Chondrocyte (in vitro differentiated cells): ENCODE measurements at places on chromosomes 1 and 21. TPM values are rescaled to one million over a fixed set of nuclear protein-coding genes. Genes with fewer than 3 reads are reported as not detected.

GRCh38 chr1:58881471-58881994, 97.7 kb upstream of the JUN start:
- no peak for DNase-seq
- H3K36me3 ChIP-seq = no peaks in the 10 kb centered on the region
- H3K27me3 ChIP-seq = no peaks in the 10 kb centered on the region
- H3K27ac ChIP-seq = no peak overlapping the region
- H3K4me1 ChIP-seq = peaks cover 30% of the 10 kb centered on the region
- H3K4me3 ChIP-seq = no peak overlapping the region

DNA sequence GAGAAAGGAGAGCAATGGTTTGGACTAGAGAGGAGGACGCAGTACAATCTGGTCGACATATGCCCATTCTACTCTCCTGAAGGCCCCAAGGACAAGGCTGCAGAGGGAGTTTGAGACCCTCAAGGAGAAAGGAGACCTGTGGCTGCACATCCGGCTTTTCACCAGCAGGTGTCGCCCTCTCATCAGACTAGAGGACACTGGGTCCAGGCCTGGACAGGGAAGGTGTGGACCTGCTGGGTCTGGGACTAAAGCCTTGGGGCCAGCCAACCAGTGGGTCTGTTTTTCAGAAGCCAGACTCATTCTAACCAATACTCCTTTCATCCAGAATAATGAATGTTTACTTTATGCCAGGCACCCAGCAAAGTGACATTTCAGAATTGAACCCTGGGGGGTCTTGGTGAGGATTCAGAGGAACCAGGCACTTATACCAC, 5.0 kb downstream of the SRARP start:
- peak; percentile 92 for DNase-seq
- no peak overlapping the region for H3K4me3 ChIP-seq
- no peaks in the 10 kb centered on the region for H3K27me3 ChIP-seq
- no peak overlapping the region for H3K27ac ChIP-seq
- H3K4me1 ChIP-seq = peaks cover 21% of the 10 kb centered on the region
- H3K36me3 ChIP-seq = no peaks in the 10 kb centered on the region

- peaks cover 33% of the 10 kb centered on the region for H3K4me1 ChIP-seq
- DNase-seq = no peak
- H3K27ac ChIP-seq = peak overlapping the region; percentile 88
- H3K4me3 ChIP-seq = no peak overlapping the region
- H3K36me3 ChIP-seq = no peaks in the 10 kb centered on the region
Observed at GRCh38 chr1:225453797-225454648, 26.2 kb upstream of the LBR start.

GRCh38 chr1:10380594-10381275, 18.1 kb upstream of the PGD start:
- H3K36me3 ChIP-seq = peaks cover 9% of the 10 kb centered on the region
- no peak for DNase-seq
- H3K4me1 ChIP-seq = peaks cover 51% of the 10 kb centered on the region
- H3K4me3 ChIP-seq = no peak overlapping the region
- peak overlapping the region; percentile 93 for H3K27ac ChIP-seq

- no peak for DNase-seq
- H3K4me1 ChIP-seq = peaks cover 7% of the 10 kb centered on the region
- H3K27me3 ChIP-seq = no peaks in the 10 kb centered on the region
- H3K36me3 ChIP-seq = no peaks in the 10 kb centered on the region
Observed at GRCh38 chr1:172671591-172671990, 12.7 kb downstream of the FASLG start.

GRCh38 chr1:239417986-239418640, 31.7 kb downstream of the CHRM3 start:
- H3K36me3 ChIP-seq = no peaks in the 10 kb centered on the region
- no peak overlapping the region for H3K4me3 ChIP-seq
- H3K27me3 ChIP-seq = no peaks in the 10 kb centered on the region
- no peak for DNase-seq
- H3K27ac ChIP-seq = no peak overlapping the region

DNA sequence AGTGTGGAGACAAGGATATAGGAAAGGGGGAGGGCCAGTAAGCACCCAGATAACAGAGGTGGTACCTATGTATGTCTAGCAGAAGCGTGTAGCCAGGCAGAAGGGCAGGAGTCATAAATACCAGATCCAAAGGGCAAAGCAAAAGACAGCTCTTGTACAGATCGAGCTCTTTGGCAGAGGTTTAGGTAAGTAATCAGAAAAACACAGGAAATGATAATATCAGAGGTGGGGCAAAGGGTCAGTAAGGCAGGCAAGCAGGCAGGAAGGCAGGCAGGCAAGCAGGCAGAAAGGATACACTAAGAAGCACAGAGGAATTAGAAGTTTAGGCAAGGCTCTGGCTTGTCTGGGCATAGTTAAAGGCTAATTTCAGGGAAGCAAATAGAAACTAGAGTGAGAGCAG, 22.7 kb upstream of the SLFNL1 start:
- DNase-seq = no peak
- H3K36me3 ChIP-seq = peaks cover 16% of the 10 kb centered on the region
- no peaks in the 10 kb centered on the region for H3K27me3 ChIP-seq

- H3K27me3 ChIP-seq = no peaks in the 10 kb centered on the region
- peaks cover 31% of the 10 kb centered on the region for H3K4me1 ChIP-seq
- H3K36me3 ChIP-seq = no peaks in the 10 kb centered on the region
- DNase-seq = no peak
Observed at GRCh38 chr1:204493984-204494280, 673 bp downstream of the PIK3C2B start.

- DNase-seq = no peak
- peaks cover 7% of the 10 kb centered on the region for H3K4me1 ChIP-seq
- peaks cover 25% of the 10 kb centered on the region for H3K36me3 ChIP-seq
- no peak overlapping the region for H3K27ac ChIP-seq
Observed at GRCh38 chr1:77624102-77624501, 58.4 kb downstream of the ZZZ3 start.

Gene CA6
- total RNA-seq = not detected in 3 replicates

Gene CRYAA
- total RNA-seq = not detected in 3 replicates

- H3K36me3 ChIP-seq = peaks cover 12% of the 10 kb centered on the region
- DNase-seq = no peak
- H3K27ac ChIP-seq = no peak overlapping the region
- no peaks in the 10 kb centered on the region for H3K27me3 ChIP-seq
Observed at GRCh38 chr1:186093437-186093836, 281.6 kb downstream of the TPR start.

DNA sequence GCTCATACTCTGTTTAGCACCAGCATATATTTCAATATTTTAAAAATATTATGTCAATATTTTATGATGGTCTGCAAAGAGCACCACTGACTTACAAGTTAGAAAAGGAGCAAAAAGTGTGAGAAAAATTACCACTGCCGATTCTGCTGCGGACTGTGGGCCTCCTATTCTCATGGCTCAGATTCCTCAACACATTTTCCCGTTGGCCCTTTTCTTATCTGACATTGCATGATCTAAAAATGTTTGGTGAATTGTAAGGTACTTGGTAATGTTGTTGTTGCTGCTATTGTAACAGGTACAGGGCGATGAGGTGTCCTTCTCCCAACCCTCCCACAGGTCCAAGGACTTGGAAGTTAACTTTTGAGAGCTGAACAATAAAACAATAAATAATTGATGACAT, 737 bp downstream of the C1orf162 start:
- H3K4me3 ChIP-seq = no peak overlapping the region
- peaks cover 1% of the 10 kb centered on the region for H3K27me3 ChIP-seq
- DNase-seq = no peak
- peaks cover 21% of the 10 kb centered on the region for H3K4me1 ChIP-seq
- peaks cover 5% of the 10 kb centered on the region for H3K36me3 ChIP-seq

DNA sequence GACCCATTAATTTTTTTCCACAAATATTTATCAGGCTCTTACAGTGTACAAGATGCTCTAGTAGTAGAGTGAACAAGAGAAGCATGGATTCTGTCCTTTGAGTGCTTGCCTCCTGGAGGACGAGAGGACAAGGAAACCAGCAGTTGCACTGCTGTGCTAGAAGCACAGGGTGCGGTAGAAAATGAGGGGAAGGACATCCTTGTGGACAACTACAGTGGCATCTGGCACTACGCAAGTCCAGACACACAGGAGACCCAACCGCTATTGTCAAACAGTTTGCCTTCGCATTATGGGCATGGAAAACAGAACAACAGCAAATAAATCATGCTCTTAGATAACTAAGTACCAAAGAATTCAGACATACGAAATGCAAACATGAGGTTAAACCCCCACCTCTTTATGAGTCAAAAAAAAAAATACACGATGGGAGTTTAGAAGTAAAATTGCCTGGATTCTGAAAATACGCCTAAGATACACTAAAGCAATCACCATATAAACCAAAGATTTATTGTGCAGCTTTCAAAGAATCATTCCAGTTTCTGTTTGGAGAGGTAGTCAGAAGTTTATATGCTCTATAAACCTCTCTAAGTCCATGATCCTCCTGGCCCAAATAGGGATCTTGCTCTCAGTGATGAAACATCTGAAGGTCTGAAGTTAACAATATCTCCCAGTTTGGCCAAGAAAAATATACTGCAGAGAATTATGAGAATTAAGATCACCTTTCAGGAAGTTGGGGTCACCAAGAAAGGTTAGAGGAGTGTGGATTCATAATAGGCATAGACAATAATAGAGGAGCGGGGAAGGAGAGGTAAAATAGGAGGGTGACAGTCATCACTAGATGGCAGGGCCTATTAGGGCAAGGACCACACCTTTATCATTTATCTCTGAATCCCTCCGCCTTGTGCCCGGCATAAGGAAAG, 307.8 kb downstream of the NFIA start:
- no peak overlapping the region for H3K4me3 ChIP-seq
- H3K27ac ChIP-seq = no peak overlapping the region
- DNase-seq = no peak
- H3K27me3 ChIP-seq = no peaks in the 10 kb centered on the region

DNA sequence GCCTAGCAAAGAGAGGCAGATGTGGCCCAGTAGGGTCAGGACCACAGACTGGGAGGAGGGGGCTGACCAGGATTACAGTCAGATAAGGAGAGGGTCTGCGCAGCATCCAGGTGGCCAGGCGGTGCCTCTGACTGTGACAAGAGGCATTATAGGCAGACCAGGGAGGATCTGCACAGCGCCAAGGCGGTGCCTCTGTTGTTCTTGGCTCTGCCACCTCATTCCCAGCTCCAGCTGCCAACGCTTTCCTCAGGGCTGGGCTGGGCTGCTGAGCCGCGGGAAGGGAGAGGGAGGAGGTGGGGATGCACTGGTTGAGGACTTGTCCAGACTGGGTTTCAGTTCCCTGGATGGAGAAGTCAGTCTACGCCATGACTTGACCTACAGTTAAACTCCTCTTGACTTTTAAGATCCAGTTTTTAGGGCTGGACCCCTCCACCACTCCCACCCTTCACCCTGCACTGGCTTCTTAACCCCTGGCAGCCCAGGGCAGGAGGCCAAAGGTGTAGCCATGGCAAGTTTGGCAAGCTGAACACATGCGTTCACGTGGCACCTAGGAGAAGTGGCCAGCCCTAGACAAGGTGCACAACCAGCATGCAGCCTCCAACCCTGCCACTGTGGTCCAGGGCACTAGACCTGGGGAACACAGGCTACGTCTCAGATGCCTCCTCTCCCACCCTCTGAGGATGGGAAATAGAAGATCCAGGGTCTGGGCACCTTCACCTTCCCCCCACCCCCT, 4.5 kb upstream of the CRABP2 start:
- peaks cover 80% of the 10 kb centered on the region for H3K4me1 ChIP-seq
- H3K27me3 ChIP-seq = no peaks in the 10 kb centered on the region
- peak; percentile 95 for DNase-seq
- peak overlapping the region; percentile 62 for H3K27ac ChIP-seq
- H3K4me3 ChIP-seq = no peak overlapping the region
- H3K36me3 ChIP-seq = no peaks in the 10 kb centered on the region

DNA sequence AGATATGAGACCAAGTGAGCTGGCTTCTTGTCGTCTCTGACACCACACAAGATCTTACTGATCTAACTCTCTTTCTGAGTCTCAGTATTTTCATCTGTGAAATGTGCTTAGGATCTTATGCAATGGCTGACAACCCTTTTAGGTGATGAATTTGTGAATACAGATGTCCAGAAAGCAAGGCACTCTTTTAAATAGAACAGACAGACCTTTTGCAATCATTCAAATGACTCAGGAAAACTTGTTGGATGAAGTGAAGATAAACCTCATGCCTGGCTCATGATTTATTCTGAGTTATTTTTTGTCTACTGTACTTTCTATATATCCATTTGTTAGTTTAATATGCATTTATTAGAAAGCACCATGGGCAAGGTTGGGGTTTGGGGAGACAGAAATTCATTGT, 411.3 kb downstream of the PTPRU start:
- no peak overlapping the region for H3K4me3 ChIP-seq
- H3K4me1 ChIP-seq = no peaks in the 10 kb centered on the region
- peaks cover 23% of the 10 kb centered on the region for H3K27me3 ChIP-seq
- no peak overlapping the region for H3K27ac ChIP-seq

DNA sequence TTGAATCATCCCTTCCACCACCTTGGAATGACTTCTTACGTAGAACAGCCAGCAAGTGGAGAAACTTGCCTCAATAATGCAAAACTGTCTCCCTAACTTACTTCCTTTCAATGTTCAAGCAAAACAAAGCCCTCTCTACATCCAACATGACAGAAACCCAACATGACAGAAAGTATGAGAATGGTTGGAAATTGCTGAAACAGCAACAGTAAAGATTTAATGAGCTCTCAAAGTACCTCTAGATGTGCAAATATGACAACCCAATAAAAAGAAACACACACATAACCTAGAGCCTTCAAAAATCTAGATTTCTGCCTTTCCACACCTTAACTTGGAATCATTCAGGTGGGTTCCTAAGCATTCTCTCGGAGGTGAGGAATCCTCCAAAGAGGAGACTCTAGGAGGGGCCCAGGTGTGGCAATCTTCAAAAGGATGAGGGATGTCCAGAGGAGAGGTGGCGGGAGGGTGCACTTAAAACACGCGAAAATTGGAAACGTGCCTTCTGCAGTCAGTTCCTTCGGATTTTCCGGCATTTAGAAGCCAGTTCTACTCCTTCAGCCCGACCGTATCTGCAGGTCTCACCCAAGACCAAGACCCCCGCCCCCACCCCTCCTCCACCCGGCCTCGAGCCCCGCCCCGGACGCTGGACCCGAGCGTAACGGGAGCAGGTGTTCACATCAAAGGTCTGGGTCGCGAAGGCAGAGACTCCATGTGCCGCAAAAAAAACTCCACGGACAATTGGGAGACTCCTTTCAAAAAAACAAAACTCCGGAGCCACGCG, 996 bp upstream of the MGST3 start:
- no peak overlapping the region for H3K27ac ChIP-seq
- H3K36me3 ChIP-seq = no peaks in the 10 kb centered on the region
- H3K4me1 ChIP-seq = peaks cover 27% of the 10 kb centered on the region
- no peaks in the 10 kb centered on the region for H3K27me3 ChIP-seq
- H3K4me3 ChIP-seq = no peak overlapping the region

Gene OPRD1
- 0.10 to 0.22 TPM (median 0.15 TPM) in 3 replicates for total RNA-seq

- peak overlapping the region; percentile 89 for H3K27ac ChIP-seq
- peak overlapping the region; percentile 96 for H3K4me3 ChIP-seq
- no peaks in the 10 kb centered on the region for H3K27me3 ChIP-seq
- H3K4me1 ChIP-seq = peaks cover 87% of the 10 kb centered on the region
Observed at GRCh38 chr1:115336741-115337140, 1.3 kb downstream of the NGF start.

GRCh38 chr1:43779266-43779665, 71.9 kb downstream of the ST3GAL3 start:
- H3K27ac ChIP-seq = no peak overlapping the region
- DNase-seq = no peak
- H3K4me1 ChIP-seq = peaks cover 30% of the 10 kb centered on the region
- H3K4me3 ChIP-seq = no peak overlapping the region
- H3K36me3 ChIP-seq = peaks cover 8% of the 10 kb centered on the region
